ENCODE measurements at places on chromosomes 13 and 19.

DNA sequence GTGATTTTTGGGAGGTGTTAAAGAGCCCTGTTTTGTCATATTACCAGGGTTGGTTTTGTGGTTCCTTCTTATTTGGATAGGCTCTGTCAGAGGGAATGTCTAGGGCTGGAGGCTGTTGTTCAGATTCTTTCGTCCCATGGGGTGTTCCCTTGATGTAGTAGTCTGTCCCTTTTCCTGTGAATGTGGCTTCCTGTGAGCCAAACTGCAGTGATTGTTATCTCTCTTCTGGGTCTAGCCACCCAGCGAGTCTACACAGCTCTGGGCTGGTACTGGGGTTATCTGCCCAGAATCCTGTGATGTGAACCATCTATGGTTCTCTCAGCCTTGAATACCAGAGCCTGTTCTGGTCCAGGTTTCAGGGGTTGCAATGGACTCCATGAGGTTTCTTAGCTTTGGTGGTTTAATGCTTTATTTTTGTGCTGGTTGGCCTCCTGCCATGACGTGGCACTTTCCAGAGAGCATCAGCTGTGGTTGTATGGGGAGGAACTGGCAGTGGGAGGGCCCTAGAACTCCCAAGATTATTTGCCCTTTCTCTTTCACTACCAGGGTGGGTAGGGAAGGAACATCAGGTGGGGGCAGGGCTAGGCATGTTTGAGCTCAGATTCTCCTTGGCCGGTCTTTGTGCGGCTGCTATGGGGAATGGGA is 78.8 kb downstream of the SPRY2 start:
- no peak for DNase-seq

DNA sequence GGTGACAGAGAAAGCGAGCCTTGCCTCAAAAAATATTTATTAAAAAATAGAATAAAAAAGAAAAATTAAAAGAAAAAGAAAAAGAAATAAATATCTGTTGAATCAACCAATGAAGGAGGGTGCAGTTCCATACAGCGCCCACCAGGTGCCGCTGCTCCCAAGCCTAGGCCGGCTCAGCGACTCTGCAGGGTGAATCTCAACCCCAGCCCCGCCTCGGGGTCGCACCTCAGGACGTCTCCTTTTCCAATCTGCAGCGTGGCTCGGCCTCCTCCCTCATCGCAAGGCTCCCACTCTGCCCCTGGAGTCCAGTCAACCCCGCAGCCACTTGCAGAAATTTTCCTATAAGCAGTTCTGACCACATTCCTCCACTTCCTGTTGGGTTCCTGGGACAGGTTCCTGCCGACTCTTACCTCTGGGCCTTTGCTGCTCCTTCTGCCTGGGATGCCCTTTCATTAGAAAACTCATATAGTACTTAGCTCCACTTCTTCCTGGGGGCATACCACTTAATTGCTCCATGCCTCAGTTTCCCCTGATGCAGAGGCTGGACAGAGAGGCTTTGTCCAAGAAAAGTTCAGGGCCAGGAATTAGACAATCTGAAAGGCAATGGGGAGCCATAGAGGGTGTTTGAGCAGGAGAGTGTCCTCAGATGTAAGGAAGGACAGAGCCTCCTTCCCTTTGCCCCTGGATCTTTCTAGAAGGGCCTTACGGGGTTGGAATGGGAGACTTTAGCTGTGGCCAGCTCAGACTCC is 24.3 kb downstream of the NFILZ start:
- DNase-seq, result peak; percentile 46

DNA sequence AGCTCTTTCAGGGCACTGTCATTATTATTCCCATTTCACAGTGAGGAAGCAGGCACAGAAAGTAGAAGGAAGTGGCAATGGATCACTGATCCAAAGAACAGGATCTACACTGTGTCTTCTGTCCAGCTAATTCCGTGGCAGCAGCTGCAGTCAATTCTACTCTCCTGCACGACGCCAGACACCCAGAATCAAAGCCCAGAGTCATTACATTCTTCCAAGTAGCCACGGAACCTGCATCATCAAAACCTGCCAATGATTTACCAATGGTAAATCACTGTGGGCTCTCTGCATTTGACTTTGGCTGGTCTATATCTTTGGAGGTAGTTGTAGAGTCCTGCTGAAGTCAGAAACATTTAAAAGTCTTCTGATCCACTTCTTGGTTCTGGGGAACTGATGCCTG is 767.7 kb downstream of the LIG4 start:
- DNase-seq, result no peak

DNA sequence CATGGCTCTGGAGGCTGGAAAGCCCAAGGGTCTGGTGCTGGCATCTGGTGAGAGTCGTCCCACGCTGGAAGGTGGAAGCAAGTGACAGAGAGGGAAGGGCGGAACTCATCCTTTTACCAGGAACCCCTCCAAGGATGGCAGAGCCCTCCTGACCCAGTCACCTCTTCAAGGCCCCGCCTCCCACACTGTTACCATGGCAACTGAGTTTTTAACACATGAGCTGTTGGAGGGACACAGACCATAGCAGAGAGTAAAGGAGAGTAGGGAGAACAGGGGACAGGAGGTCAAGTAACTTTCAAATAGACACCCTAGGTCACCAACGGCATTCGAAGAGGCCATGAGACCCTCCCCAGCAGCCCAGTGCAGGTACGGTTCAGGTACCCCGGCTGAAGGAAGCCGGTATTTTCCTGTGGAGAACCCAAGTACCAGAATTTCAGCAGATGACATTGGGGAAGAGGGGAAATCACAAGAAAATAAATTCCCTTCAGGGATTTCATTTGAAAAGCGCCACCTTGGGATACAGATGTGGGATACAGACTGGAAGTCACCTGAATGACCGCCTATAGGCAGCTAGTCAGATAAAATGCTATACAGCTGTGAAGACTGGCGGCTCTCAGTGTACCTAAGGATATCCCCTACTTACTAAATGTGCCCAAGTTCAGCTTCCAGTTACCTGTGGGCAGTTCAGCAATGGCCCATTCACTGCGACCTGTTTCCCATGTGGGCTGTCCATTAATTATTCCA is 8.0 kb downstream of the IL17D start:
- no peak for DNase-seq

DNA sequence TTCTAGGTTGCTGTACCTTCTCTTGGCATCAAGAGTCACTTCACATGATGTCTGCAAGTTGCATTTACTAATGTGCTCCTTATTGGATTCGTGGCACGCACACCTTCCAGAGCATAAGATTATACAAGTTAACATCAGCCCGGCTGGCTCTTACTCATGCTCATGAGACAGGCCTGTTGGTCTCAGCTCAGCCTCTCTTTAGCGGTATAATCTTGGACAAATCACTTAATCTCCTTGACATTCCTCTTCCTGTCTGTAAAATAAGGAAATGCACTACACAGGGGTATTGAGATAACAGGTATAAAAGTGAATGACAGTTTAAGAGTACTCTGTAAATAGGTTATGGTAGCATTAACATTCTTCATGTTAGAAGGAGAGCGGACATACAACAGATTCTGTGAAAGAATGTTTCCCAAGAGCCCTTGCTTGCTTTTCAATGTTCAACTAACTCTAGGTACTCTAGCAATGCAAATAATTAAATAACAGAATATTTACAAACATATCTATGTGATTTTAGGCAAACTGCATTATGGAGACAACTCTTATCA is 181.1 kb downstream of the FGF14 start:
- no peak for DNase-seq

- DNase-seq, result no peak
Observed at GRCh38 chr13:37392389-37392788, 206.2 kb downstream of the POSTN start.

DNA sequence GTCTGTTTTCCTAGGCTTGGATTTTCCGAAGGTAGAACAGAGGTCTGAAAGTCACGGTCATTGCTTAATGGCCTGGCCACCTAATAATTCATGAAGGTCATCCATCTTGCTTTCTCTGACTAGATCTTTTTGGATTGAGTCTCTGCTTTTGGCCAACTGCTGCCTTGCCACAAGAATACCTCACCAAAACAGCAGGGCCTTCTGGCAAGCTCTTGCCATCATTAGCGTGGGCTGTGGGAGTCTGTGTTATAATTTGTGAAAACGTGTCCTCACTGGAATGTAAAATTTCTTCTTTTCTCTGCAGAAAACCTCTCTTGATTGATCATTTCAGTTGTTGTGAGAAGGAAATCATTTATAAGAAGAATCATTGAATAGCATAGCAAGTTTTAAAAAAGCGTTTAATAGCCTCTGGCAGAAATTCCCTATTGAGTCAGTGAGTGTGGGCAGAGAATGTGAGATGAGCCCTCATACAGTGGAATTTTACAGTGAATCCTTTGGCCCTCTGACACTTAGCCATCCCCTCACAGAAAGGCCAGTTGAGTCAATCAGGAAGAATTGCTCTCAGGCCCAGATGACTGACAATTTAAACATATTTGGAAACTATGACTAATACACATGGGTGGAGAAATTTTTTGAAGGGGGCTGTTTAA is 43.2 kb upstream of the ERICH6B start:
- no peak for DNase-seq

DNA sequence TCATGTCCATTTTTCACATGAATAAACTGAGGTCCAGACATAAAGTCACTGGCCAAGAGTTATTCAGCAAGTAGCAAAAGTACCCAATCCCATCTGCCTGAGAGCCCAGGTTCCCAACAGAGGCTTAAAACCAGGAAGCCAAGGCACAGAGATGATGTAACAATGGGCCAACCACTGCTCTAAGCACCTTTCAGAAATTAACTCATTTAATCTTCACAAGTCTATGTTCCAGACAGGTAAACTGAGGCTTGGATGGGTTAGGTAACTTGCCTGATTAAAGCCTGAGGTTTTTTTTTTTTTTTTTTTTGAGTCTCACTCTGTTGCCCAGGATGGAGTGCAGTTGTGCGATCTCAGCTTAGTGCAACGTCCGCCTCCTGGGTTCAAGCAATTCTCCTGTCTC is 4.0 kb upstream of the DYRK1B start:
- no peak for DNase-seq

DNA sequence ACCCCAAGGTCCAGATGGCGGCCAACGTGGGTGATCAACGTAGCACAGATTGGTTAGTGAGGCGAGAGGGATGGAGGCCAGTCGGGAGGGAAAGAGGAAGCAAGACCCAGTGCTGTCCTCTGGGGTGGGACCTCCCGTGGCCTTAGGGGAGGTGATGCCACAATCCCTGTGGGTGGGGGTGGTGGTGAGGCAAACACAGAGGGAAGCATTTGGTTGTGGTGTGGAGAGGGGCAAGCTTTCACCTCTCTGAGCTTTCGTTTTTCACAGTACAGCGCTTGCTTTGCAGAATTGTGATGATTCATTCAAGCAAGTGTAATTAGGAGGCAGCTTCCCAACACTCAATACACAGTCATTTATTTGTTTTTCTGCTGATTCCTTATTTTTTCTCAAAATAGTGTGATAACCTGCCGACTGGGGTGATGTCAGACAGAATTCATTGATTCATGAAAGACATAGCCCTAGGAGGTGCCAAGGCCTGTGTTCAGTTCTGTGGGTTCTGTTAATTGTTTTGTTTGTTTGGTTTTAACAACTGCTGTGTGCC is 2.4 kb downstream of the LENG8 start:
- no peak for DNase-seq

DNA sequence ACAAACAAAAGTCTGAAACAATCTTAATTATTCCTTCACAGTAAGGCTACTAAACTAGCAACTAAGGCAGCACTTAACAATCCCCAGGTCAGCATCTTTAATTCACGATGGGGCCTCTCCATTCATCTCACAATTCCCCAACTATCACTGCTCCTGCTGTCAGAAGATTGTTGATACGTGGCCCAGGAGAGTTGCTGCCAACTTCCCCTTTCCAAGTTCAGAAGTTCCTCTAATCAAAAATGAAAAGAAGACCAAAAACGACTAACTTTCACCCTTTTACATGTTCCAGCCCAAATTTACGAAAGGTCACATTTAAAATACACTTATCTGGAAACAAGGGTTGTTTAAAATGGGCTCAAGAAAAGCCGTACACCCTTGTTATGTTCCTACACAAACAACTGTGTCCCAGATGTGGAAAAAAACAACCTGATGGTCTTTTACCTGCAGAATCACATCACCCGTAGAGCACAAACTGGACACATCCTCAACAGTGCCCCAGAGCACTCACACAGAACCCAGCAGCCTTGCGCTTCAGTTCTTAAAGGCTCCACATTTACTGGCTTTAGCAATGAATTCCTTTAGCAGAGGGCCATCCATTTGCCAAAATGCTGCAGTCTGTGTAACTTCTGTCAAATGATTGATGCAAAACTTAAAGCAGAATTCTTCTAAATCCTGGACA is 38.0 kb downstream of the PHF11 start:
- no peak for DNase-seq

DNA sequence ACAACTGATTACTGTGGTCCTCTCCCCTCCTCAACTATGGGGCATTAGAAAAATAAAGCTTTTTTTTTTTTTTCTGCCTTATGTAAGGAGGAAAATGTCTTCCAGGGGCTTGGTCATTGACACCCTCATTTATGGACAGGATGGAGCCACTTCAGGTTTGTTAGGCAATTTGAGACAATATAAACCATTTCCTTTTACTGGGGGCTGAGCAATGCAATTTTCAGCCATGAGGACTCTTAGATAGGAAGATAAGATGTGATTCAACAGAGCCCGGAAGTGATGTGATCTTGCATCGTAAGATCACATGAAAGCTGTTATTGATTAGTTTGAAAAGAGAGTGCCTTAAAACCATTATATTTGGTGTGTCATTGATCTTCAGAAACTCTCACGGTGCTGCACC is 210.8 kb downstream of the OXGR1 start:
- DNase-seq, result no peak

GRCh38 chr13:110511509-110512181 is 49.9 kb downstream of the RAB20 start:
- no peak for DNase-seq

- DNase-seq, result no peak
Observed at GRCh38 chr13:37230346-37230745, 124.9 kb upstream of the CSNK1A1L start.

DNA sequence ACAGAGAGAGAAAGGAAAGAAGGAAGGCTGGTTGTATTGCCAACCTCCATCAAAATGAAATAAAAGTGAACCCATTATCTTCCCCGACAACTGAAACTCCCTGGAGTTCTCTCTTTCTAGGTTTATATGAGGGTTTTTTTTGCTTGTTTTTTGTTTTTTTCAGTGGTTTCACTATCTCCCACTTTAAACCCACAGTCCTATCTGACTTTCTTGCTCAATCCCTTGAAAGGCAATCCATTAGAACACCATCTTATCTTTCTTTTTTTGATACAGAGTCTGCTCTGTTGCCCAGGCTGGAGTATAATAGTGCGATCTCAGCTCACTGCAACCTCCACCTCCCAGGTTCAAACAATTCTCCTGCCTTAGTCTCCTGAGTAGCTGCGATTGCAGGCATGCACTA is 158.0 kb upstream of the MIR17HG start:
- DNase-seq, result no peak

- DNase-seq, result no peak
Observed at GRCh38 chr19:2636141-2636896, 66.2 kb downstream of the GNG7 start.

All from stimulated activated CD4-positive, alpha-beta T cell treated with anti-CD3 and anti-CD28 coated beads, TNF-alpha, amount 100 ng/mL, for 4 hours (primary cell).